ENCODE measurements at places on chromosomes 12 and 14.

DNA sequence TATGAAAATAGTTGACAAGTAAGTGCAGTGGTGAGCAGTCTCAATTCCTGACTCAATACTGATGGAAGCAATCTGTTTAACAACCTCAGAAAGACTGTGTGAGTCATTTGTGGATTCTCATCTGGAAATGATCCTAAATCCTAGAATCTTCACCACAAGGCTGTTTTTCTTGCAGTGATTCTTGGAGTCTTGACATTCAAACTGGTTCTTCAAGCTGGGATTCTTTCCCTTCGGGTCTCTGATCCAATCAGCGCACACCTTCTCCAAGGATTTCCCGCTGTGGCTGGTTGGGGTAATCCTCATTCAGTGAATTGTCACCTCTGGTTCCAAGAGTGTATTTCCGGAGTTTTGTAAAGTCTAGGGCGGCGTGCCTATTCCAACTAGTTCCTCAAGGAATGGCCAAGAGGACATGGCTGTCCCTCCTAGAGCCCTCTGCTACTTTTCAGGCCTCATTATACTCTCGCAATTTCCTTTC lies 37.7 kb upstream of the FOXJ2 start:
- peak; percentile 26 for DNase-seq

DNA sequence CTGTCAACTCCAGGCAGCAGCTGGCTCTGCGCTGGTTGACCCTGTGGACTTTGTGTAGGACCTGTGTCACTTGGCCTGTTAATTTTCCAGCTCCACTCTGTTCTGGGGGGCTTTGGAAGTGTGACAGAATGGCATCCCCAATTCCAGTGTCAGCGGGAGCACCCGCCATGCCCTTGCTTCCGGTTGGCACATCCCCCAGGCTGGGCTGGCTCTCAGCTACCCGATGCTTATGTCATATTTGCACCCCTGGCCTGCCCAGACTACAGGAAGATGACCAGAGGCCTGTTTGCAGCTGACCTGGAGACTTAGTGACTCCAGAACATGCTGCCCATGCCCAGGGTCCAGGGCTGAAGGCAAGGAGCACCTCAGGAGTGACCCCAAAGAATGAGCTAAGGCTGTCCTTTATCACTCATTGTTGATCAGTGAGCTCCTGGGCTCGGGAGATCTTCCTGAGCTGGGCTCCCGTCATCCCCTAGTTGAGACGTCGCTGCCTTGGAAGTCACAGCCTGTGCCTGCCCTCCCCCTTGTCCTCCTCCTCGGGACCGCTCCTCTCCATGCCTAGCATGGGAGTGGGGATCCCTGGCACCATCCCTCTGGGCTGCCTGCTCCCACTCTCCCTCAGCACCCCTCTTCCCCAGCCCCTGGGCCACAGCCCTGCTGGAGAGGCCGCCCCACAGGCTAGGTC lies 163.4 kb upstream of the RTL1 start:
- DNase-seq, result no peak

DNA sequence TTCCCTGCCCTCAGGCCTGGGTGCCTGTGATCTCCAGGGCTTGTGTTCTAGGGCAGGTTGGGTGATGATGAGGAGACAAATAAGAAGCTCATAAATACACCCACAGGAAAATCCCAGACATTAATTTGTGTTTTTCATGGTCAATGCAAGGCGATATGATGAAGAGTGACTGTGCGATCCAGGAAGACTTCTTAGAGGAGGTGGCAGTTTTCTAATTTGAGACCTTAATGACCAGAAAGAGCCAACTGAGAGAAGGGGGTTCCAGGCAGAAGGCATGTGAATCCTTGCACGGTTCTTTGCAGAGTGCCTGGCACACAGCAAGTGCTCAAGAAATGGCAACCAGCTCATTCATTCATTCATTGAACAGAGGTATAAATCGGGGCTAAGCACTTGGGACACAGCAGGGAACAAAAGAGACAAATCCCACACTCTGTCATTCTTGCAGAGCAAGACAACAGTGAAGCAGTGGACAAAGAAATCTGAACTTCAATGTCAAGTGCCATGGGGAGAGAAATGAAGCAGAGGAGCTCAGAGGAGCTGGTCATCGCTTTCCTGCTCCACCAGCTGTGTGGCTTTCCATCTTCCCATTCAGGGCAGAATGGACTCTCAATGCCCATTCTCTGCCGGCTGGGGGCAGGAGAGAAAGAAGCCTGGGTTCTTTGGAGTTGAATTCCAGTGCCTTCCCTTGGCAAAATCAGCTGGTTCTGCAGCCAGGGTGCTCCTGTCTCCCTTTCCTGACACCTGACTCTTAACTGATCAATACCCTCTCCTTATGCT lies 128.3 kb downstream of the AACS start:
- no peak for DNase-seq

GRCh38 chr14:49497725-49498348 lies 88.3 kb downstream of the RPS29 start:
- peak; percentile 70 for DNase-seq

GRCh38 chr14:68968051-68968450 lies 11.1 kb downstream of the ACTN1 start:
- DNase-seq, result no peak

DNA sequence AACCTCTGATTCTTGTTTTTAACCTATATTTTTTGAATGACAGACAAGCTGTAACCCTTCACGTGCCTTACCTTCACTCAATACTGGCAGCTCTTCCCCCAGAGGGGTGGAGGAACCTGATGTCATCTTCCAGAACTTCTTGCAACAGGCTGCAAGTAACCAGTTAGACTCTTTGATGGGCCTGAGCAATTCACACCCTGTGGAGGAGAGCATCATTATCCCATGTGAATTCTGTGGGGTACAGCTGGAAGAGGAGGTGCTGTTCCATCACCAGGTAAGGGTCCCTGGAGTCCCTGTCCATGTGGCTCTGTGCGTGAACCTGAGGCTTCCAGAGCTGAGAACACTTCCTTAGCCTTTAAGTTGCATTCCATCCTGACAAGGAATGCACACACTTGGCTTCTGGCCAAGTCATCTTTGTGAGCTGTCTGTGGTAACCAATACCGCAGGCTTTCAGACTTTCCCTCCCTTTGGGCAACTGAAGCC lies 22.7 kb downstream of the TRAFD1 start:
- peak; percentile 66 for DNase-seq

DNA sequence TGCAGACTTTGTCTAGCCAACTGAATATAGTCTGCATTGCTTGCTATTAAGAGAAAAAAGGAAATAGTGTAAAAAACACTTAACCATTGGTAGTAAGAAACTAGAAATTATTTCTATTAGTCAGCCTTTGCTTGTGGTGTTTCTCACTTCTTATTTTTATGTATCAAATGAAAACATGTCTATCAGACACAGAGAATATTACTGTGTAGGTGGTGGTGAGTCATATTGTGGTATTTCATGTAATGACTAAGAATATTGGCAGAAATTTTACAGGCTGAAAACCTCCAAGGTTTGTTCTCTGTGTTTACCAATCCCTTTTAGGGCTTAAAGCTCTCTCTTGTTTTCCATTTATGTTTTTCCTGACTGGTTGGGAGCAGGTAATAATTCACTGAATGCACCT lies 87.2 kb downstream of the DAAM1 start:
- DNase-seq, result peak; percentile 79

DNA sequence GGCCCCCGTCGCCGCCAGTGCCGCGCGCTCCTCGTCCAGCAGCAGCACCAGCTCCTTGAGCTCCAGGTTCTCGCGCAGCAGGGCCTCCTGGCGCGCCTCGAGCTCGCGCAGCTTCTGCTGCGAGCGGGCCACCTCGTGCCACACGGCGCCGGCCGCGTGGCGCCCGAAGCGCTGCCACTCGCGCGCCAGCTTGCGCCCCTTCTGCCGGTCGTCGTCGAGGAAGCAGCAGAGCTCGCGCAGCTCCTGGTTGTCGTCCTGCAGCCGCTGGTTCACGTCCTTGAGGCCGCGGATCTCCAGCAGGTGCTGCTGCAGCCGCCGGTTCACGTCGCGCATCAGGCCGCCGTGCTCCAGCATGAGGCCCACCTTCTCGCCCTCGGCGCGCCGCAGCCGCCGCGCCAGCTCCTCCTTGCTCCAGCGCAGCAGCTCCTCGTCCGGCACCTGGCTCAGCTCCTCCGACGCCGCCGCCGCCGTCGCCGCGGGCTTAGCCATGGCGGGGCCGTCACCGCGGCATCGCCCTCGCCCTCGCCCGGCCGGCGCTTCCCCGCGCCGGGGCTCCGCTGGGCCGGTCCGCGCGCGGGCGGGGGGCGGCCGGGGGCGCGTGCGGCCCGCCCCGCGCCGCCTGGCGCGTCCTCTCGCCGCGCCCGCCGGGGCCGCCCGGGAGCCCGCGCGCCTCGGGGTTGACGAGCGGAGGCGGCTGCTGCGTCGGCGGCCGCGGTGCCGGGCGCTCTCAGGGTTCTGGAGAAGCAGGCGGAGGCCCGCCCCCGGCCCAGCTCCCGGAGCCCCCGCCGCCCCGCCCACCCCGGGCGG lies at the start of gene CCDC85C:
CCDC85C (minus strand) TSS at position 737 of the 807 bp plus-strand sequence; CDS start at position 489, 248 bp downstream.
- peak; percentile 32 for DNase-seq

DNA sequence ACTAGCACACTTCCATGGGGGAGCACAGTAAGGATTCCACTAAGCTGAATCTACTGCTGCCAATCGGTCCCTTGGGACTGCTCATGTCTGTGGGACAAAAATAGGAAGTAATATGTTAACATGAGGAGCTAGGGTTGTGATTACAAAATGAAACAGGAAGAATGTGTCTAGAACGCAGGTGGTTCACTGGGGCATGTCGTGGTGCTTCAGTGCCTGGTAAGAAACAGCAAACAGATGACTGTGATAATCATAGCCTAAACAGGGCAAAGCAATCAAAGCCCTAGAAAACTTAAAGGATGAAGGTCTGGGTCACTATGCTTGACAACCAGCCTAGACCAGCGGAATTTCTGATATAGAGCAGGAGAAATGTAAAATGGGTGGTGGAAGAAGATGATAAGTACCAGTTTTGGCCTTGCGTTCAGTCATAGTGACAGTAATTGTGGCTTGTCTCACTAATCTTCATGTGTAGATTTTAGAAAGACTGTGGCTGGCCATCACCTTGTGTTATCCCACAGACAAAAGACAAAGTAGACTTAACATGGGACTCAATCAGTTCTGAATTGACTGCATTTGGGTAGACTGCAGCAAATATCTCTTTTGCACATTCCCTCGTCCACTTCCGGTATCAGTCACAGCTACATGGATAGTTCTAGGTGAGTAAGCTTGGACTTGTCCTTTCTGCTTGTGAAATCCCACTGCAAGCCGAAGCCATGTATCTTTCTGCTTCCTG lies 51.4 kb downstream of the WASHC3 start:
- no peak for DNase-seq

DNA sequence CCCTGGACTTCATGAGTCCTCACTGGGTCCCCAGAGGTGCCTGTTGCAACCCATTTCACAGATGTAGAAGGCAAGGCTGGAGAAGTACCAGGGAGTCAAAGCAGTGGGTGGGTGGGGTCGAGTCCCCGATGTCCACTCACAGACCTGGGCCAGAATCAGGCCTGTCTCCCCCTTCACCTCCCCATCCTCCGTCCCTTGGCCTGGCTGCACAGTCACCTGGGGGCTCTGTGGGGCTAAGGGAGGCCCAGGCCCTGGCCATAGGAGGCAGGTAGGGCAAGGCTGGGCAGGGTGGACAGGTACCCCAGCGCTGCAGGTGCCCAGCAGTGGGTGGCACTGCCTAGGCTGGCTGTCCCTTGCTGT lies 29.5 kb downstream of the RTL1 start:
- DNase-seq, result no peak

GRCh38 chr14:88749139-88749538 lies 43.6 kb downstream of the EML5 start:
- DNase-seq, result no peak

- no peak for DNase-seq
Measured at GRCh38 chr14:65348137-65348536, 64.4 kb upstream of the FUT8 start.

DNA sequence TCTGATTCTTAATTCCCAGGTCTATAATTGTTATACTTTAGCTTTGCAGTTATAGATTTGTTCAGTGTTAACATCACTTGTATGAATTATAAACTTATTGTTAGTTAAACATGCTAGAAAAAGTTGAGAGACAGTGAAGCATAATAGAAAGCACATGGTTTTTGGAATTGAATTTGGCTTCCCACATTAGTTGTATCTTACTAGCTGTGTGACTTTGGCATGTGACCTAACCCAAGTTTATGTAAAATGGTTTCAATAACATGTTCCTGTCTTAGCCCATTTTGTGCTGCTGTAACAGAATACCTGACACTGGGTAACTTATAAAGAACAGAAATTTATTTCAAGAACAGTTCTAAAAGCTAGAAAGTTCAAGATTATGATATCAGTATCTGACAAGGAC lies 146.3 kb downstream of the PDE3A start:
- DNase-seq, result no peak

DNA sequence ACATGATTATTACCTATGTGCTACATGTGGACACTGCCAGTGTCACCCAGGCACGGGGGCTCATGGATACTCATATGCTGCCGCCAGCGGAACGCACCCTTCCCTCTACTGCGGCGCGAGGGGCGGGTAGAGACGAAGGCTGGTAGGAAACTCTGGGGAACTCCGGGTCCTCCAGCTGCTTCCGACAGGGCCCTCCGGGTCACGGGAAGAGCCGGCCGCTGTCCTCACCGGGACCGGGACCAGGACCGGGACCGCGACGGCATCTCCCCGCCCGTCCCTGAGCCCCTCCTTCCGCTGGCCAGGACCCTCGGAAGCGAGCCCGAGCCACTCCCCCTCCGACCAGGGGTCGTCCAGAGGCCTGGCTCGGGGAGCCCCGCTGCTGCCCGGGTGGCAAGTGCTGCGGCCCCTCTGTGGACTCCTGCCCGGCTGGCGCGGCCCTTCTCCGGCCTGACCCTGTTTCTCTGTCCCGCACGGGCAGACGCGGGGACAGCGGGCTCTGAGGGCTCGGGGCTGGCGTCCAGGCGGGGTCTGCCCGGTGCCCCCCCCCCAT lies 209.6 kb downstream of the ADGRD1 start:
- DNase-seq, result no peak

GRCh38 chr14:54567639-54568561 lies 972 bp downstream of the SAMD4A start:
- peak; percentile 43 for DNase-seq

- no peak for DNase-seq
Measured at GRCh38 chr14:102320671-102321455, 1.3 kb downstream of the ZNF839 start.

DNA sequence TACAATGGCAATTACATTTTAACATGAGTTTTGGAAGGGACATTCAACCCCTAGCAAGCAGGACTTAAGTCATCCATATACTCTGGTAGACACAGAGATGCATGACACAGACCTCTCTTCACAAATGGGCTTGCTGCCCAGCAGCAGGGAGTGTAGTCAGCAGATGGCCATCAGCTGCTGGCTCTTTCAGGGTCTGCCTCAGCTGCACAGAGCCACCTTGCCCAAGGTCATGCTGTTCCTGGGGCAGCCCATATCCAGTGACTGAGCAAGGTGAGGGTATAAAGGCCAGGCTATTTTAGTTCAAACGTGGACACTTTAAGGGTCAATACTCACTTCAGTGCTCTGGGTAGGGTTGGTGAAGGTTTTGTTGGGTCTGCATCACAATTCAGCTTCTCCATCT lies 58.3 kb upstream of the JDP2 start:
- no peak for DNase-seq

DNA sequence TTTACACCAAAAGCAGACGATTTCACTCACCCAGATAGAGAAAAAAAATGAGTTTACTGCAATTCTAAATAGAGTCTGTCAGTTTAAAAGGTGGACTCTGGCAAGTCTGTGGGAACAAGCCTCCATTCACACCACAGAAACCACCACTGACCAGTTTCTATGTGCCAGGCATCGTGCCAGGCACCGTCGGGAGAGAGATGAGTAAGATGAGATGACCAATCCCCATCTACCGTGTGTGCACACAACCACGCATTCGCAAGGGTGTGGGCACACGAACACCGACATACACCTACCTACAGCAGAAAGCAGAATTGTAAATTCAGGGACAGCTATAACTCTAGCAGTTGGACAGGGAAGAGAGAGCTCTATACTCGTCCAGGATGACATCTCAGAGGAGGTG lies 58.3 kb downstream of the PRIMA1 start:
- DNase-seq, result no peak

Data from ACHN (cell line).